ENCODE measurements at places on chromosomes 12 and 14.
A peak's percentile ranks its signal among the peaks of the same experiment; 100 is the strongest.

DNA sequence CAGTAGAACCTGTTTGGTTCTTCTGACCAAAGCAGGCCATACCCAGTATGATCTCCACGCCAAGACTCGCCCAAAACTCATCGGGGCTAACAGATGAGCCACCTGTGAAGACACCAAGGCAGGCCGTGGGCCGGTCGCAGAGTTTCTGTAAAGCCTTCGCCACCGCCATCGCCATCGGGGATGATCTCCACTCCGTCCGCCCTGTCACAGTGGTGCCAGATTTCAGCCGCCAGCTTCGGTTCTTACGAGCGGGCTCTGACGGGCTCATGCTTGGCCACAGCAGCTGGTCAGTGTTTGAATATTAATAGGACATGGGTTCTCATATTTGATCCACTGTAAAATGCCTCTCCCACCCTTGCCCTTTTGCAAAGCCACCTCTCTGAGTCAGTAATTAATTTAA, 113.2 kb upstream of the TMEM132D start:
- DNase-seq = no peak

GRCh38 chr12:113845900-113846674, 120.0 kb downstream of the RBM19 start:
- DNase-seq = no peak

- no peak for DNase-seq
Observed at GRCh38 chr14:77470224-77470870, 12.5 kb downstream of the AHSA1 start.

DNA sequence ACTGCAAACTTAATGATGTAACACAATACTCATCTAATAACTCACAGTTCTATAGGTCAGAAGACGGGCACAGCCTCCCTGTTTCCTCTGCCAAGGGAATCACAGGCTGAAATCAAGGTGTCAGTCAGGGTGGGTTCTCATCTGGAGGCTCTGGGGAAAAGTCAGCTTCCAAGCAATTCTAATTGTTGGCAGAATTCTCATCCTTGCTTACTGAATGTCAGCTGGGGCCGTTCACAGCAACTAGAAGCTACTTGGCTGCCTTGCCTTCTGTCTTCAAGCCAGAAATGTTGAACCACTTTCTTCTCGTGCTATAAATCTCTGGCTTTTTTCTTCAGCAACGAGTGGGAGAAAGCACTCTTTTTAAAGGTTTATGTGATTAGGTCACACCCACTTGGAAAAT, 80.1 kb upstream of the PDZRN4 start:
- DNase-seq = no peak

- DNase-seq = no peak
Observed at GRCh38 chr12:91419809-91420208, 237.2 kb upstream of the DCN start.

GRCh38 chr12:122730215-122731014, at the start of gene HCAR1:
TSS of gene HCAR1 (minus strand) at chr12:122730844. CDS start at chr12:122730339, 505 bp downstream.
- no peak for DNase-seq

DNA sequence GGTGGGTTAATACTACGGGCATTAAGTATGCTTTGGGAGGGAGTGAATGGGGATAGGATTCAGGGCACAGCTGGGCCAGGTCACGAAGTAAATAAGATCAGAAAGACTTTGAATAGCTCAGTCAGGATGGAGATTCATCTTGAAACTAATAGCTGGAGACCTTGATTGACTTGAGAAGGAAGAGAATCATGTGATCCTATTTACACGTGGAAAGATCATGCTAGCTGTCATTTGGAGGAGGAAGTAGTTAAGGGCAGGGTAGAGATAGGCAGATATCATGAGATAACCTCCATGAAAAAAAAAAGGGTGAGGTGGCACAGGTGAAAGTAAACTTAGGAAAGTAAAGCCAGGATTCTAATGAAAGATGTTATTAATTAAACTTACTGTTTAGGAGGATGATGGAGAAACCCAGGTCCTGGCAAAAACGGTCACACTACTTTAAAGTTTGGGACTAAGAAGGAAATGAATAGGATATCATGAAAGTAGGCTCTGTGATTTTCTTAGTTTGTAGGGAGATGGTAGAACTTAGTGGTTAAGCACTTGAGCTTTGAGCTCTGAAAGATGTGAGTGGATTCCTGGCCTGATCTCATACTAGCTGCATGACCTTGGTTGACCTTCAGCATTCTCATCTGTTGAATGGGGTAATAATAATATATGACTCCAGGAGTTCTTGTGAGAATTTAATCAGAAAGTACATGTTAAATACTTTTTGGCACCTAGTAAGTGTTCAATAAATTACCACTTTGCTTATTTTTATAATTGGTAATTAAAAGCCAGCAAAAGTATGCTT, 439.0 kb downstream of the NRXN3 start:
- DNase-seq = no peak

DNA sequence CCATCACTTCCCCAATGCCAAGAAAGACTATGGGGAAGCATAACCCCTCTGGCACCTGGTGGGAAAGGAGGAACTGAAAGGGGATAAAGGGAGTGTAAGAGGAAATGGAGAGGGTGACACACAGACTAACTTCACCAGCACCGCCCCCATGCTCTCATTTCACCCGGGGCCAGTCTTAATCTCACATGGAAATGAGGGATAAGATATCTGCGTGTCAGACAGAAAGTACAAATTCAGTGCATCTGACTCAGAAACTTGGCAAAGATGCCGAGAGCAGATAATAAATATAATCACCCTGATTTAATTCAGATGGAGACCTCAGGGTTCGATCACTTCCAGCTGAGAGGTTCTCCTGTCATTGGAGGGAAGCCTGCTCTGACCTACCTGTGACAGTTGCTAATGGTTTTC, 191.6 kb downstream of the DUSP6 start:
- DNase-seq = peak; percentile 93

GRCh38 chr12:105921872-105922669, 216.7 kb downstream of the NUAK1 start:
- DNase-seq = no peak

DNA sequence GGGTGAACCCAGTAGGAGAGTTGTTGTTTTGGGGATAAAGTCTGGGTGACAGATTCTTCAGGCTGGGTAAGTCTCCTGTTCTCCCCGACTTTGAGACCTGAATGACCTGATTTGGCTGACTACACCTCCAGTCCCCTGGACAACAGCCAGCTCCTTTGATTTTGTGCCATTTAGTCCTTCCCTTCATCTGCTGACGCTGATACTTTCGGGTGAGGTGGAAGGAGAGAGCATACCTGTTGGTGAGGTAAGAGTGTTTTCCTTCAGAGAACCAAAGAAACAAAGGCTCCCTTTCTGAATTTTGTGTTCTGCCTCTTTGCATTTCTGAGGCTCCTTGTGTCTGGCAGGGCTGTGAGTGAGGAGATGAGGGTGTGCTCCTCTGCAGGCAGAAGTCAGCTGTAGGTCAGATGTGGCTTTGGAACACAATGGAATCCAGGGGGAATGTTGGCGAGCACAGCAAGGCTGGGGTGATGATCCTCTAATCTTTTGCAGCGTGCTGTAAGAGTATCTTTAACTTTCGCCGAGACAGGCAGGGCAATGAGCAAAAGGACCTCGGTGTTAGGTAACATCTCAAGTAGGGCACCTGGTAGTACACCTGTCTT, 12.1 kb downstream of the ETV6 start:
- DNase-seq = no peak

DNA sequence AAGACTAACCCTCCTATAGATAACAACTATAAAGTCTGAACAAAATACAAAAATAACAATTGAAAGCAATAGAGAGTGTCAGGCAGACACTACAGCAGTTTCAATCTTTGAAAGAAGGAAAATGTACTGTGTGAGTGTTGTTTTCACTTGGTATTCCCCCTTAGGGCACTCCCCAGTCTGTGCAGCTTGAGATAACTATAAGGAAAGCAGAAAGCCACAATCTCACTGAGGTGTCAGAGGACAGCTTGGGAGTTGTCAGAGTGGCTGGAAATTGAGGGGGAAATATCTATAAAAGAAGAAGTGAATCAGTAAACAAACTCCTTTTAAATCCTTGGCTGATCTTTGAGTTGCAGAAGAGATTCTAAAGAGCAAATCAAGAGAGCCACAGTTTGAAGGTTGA, 364.8 kb downstream of the NELL2 start:
- no peak for DNase-seq

- DNase-seq = peak; percentile 82
Observed at GRCh38 chr12:14362352-14362751, 3.1 kb upstream of the ATF7IP start.

DNA sequence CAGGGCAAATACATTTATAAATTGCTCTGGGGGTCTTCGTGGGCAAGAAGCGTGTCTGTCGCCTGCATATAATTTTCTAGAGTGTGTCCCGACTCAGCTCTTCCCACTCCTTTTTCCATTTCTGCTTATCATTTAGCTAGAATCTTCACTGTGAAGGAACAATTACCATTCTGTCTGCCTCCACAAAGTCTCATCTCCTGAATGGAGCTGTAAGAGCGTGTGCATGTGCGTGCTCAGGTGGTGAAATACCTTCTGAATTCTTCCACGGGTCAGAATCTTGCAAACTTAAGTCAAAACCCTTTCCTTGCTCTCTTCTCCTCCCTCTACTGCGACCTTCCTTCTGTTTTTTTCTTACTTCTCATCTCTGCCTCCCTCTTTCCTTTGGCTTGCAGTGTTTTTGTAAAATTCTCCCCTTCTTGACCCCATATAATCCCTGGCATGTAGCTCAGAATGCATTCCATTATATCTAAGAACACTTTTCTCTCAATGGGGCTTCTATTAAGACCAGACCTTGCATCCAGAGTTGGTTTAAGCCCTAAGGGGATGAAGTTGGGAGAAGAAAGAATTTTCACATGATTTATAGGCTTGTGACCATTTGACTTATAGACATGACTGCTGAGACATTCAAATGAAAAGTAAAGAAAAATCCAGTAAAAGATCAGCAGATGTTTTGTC, 25.0 kb upstream of the GSG1 start:
- no peak for DNase-seq

DNA sequence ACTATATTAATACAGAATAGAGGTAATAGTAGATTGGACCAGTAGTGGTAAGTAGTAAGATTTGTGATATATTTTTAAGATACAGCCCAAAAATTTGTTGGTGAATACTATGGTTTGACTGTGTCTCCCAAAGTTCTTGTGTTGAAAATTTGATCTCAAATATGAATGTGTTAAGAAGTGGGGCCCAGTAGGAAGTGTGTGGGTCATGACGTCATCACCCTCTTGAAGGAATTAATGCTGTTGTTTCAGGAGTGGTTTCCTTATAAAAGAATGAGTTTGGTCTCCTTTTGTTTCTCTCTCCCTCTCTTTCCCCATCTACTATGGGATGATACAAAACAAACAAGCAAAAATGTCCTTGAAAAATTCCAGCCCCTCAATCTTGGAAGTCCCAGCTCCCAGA, 16.3 kb downstream of the LUM start:
- no peak for DNase-seq

GRCh38 chr12:46650688-46651087, 175.1 kb downstream of the SLC38A4 start:
- no peak for DNase-seq

- DNase-seq = no peak
Observed at GRCh38 chr12:46369474-46370379, 2.8 kb downstream of the SLC38A2 start.

GRCh38 chr14:54116198-54116885, 159.7 kb upstream of the BMP4 start:
- DNase-seq = no peak

- DNase-seq = no peak
Observed at GRCh38 chr12:12423367-12423766, 66.5 kb downstream of the BORCS5 start.

DNA sequence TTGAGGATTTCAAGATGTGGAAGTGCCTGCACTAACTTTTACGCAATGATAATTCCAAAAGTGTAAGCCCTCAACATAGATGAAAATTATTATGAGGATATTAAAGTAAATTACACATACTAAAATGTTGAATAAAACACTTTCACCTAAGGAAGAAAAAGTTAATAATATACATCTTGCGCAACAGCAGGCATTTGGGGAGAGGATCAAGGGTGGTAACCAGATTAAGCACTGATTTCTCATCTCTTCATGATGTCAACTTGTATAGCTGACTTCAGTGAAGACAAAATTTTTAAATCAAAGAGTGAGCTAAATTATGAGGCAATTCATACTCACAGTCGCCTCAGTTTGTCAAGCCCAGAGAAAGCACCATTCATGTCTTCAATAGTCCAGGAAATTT, 33.8 kb downstream of the LRIG3 start:
- DNase-seq = no peak

GRCh38 chr14:104591506-104592291, 12.1 kb downstream of the C14orf180 start:
- DNase-seq = no peak

GRCh38 chr12:57219993-57220754, 3.6 kb downstream of the NXPH4 start:
- no peak for DNase-seq

- no peak for DNase-seq
Observed at GRCh38 chr12:131088701-131089530, 135.2 kb downstream of the ADGRD1 start.

GRCh38 chr12:125531574-125531973, 466.3 kb downstream of the AACS start:
- DNase-seq = no peak

DNA sequence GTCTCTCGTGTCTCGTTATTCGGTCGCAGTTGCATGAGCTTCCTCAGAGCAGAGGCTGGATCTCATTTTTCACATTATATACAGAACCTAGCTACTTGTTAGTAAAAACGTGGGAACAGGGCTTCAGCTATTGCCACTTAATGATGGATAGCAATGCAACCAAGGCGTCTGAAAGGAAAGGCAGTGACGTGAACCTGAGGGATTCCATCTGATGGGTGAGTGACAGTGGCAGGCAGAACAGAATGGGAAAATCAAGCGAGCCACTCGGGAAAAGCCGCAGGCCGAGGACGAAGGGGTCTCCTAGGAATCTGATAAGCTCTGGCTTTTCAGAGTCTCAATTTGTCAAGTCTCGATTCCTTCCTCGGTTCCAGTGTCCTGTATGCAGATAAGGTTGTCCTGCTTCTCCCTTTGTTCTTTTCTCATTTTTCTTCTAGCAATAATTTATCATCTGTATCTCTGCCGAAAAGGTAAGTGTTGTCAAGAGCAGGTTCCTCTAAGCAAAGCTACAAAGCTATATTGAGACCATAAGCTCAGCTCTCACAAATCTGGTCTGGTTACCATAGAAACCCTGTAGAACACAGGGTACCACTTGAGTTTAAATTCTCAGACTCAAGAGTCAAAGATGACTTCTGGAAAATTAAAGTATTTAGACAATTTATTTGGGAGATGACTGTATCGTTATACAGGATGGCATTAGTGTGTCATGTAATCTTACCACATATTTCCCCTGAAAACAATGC, 416.6 kb downstream of the GLT1D1 start:
- DNase-seq = no peak
